Activated CD8-positive, alpha-beta memory T cell treated with anti-CD3 and anti-CD28 coated beads for 1 hour (primary cell): ENCODE measurements at places on chromosomes 6 and 20.

DNA sequence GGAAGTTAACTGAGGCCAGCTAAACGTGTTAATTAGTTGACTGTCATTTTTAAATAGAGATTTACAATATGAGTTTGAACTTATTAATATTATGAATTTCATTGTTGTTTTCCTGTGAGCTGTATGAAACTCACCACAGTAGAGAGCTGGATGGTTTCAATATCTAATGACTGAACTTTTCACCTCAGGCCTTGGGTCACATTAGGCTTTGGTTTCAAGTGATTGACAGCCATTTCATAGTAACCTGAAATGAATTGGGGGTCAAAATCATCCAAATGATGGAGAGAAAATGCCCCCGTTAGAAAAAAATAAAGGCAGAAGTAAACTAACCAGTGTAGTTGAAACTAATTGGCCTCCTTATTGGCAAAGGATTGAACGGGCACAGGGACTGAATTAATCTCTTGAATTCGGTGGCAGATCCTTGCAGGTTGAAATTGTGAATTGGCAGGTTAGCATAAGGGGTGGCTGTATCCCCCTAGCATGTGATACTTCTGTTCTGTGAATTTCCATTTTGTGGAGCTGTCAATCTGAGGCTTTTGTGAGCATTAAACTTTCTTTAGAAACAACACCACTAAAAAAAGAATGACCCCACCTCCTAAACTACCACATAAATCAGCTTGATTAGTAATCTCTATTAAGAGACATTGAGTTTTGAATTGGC is 155.1 kb upstream of the MMS22L start:
- DNase-seq = no peak

GRCh38 chr6:37759221-37760144 is 60.0 kb upstream of the ZFAND3 start:
- DNase-seq = no peak

GRCh38 chr20:53828088-53828681 is 234.5 kb upstream of the ZNF217 start:
- DNase-seq = no peak

- no peak for DNase-seq
These were observed 71.5 kb upstream of the RIPOR2 start for GRCh38 chr6:25007269-25007699.

- DNase-seq = no peak
These were observed 5.2 kb downstream of the HAO1 start for GRCh38 chr20:7935027-7935551.
